ENCODE measurements at places on chromosomes 16 and 17. TPM values are rescaled to one million over a fixed set of nuclear protein-coding genes. Genes with fewer than 3 reads are reported as not detected.
A peak's percentile ranks its signal among the peaks of the same experiment; 100 is the strongest.

DNA sequence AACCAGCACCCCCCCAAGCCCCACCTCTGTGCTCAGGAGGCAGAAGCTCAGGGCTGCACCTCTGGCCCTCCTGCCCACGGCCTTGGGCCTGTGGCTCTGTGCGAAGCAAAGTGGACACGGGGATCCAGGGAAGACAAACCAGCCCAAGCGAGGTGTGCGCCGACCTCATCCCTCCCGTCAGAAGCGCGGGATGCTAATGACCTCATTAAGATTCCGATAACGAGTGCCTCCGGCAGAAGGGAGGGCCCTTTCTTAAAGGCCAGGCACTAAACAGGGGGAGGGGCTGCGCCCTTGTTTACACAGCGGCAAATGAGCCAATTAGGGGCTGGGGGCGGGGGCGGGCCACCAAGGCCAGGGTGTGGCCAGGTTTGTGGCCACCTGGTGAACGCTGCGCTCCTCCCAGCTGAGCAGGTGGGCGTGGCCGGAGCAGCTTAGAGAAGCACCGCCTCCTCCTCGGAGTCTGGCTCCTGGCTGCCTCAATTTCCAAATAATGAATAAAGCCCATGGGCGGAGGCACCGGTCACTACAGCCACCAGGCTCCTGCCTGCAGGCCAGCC lies 3.2 kb downstream of the CBX4 start:
- peaks cover 8% of the 10 kb centered on the region for H3K27me3 ChIP-seq
- DNase-seq: no peak

DNA sequence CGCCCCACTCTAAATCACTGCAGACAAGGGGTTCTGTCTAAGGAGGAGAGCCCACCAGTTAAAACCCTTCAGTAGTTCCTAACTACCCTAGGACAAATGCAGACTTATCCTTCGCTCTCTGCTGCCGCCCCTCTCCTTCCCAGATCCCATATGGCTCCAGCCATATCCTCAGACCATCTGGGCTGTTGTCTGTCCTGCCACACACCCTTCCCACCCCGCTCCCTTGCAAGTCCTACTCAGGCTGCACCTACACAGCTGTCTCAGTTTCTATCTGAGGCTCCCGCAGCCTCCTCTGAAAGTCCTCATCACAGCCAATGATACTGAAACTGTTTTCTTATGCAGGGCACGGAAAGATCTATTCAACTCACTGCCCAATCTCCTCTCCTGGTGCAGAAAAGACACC lies 720 bp upstream of the BCKDK start:
- peaks cover 18% of the 10 kb centered on the region for H3K4me1 ChIP-seq
- H3K36me3 ChIP-seq: peaks cover 34% of the 10 kb centered on the region
- peak overlapping the region; percentile 85 for H3K4me3 ChIP-seq
- DNase-seq: no peak
- H3K27me3 ChIP-seq: no peaks in the 10 kb centered on the region

DNA sequence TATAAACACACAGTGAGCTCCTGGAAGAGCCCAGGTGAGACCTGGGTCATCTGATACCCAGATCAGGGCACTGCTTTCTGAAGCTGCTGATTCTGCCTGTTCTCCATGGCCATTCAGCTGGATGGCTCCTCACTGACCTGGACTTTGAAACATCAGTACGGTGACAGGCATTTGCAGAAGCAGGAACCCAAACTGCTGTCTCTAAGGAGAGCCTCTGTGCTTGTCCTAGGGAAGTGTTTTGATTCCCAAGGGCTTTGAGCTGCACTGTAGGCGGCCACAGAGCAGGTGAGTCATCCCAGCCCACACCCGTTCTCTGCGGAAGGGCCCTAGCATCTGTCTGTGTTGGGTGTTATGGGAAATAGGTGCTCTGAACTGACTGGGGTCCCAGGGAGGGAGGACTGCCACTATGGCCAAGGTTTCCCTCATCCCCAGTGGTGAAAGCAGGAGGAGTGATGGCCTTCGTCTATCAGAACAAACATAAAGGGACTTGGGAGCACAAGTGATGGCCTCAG lies 60.7 kb upstream of the ADCY9 start:
- H3K4me1 ChIP-seq: peaks cover 8% of the 10 kb centered on the region
- H3K36me3 ChIP-seq: no peaks in the 10 kb centered on the region
- H3K27me3 ChIP-seq: peaks cover 2% of the 10 kb centered on the region
- H3K27ac ChIP-seq: no peak overlapping the region
- DNase-seq: no peak
- H3K4me3 ChIP-seq: no peak overlapping the region

DNA sequence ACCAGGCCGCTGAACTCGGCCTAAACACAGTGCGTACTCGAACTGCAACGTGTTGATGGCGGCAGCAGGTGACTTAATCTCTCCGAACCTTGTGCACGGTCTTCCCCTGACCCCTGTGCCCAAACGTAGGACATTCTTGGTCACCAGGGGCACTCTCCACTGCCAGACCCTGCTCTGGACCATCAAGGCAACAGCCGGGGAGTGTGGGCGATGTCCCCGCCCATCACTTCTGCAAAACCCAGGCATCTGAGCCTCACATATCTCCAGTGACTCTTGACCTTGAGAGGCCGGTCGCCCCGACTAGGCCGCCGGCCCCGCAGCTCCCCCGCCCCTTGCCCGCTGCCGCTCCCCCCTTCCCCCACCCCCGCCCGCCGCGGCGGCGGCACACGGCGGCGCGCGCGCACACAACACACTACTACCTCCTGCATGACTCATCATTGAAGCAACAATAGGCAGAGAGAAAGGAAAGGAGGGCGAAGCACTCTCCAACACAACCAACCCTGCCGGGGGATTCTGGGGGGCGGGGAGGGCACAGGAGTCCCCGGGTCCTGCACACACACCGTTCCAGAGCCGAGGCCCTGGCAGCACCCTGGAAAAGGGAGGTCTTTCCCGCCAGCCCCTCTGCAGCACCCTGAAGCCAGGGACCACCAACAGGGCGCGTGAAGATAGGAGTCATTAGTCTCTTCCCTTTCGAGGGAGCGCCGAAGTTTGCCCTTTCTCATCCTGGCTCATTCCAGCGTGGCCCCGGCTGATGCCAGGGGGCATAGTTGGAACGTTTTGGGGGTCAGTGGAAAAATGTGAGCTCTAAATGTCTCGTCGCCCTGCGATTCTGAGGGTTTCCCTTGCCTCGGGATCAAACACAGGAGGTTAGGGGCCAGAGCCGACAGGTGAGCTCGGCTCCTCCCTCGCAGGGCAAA lies 1.9 kb downstream of the MNT start:
- DNase-seq: peak; percentile 46
- no peaks in the 10 kb centered on the region for H3K36me3 ChIP-seq
- peaks cover 39% of the 10 kb centered on the region for H3K4me1 ChIP-seq
- H3K27me3 ChIP-seq: no peaks in the 10 kb centered on the region

DNA sequence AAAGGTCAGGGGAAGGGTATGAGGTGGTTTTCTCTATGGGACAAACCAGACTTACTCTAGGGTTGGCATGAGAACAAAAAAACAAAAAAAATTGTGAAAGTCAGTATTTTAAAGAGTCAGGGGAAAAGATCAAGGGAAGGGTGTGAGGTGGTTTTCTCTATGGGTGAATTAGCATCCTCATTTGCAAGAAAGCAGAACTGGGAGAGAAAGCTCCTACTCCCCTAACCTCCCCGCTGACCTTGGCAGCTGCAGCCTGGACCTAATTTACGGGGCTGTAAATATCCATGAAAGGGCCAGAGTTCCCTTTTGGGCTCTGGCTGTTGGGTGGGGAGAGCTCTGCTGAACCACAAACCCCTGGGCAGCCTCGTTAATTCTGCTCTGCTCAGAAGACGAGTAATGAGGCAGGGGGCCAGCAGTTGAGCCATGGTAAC lies 10.6 kb downstream of the RHBDL3 start:
- no peak overlapping the region for H3K4me3 ChIP-seq
- DNase-seq: no peak
- no peaks in the 10 kb centered on the region for H3K4me1 ChIP-seq

DNA sequence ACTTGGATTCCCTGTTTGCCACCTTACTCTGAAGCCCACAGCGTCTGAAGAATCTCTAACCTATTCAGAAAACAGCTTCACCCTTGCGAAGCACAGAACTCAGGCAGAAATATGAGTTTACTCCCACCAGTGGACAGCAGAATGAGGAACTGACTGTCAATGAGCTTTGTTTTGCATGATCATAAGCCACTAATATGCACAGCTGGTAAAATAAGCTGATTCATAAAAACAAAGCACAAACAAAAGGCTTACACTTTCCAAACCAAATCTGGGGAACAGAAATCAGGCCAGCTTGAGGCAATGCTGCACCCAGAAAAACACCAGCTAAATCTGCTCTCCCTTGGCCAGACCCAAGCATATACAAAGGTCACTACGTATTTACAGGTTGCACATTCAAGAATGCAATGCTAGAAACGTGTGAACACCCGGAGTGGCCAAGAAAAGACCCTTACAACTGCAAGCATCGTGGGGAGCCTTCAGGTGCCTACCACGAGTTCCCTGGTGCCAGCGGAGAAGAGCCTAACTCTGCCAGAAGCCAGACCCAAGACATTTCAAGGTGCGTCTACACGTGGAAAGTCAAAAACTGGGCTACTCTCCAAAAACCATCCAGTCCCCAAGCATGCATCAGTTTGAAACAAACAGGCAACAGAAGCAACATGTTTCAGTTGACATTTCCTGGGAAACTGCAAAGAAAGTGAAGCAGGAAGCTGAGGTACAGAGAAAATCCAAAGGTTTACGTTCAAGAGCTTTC lies 207.1 kb downstream of the ZFHX3 start:
- H3K27ac ChIP-seq: no peak overlapping the region
- no peaks in the 10 kb centered on the region for H3K36me3 ChIP-seq
- peaks cover 29% of the 10 kb centered on the region for H3K4me1 ChIP-seq
- DNase-seq: no peak
- H3K27me3 ChIP-seq: peaks cover 10% of the 10 kb centered on the region

DNA sequence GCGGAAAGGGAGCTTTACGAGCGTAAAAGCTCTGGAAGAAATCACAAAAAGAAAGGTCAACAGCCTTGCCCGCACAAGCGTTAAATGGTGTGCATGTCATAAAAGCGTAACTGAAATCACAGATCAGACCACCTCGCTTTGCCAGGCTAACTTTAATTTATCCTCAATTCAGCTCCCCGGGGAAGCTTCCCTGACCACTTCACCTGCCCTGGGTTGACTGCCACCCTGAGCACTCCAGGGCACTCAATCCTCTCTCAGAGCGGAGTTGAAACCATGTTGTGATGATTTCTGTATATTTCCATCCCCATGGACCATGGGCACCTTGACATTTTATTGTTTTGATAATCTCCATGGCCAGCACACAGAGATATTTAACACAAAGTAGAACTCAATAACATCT lies 16.1 kb upstream of the NAGS start:
- H3K4me3 ChIP-seq: no peak overlapping the region
- H3K27me3 ChIP-seq: peaks cover 41% of the 10 kb centered on the region
- H3K36me3 ChIP-seq: no peaks in the 10 kb centered on the region
- H3K4me1 ChIP-seq: peaks cover 1% of the 10 kb centered on the region
- DNase-seq: no peak
- H3K27ac ChIP-seq: no peak overlapping the region

DNA sequence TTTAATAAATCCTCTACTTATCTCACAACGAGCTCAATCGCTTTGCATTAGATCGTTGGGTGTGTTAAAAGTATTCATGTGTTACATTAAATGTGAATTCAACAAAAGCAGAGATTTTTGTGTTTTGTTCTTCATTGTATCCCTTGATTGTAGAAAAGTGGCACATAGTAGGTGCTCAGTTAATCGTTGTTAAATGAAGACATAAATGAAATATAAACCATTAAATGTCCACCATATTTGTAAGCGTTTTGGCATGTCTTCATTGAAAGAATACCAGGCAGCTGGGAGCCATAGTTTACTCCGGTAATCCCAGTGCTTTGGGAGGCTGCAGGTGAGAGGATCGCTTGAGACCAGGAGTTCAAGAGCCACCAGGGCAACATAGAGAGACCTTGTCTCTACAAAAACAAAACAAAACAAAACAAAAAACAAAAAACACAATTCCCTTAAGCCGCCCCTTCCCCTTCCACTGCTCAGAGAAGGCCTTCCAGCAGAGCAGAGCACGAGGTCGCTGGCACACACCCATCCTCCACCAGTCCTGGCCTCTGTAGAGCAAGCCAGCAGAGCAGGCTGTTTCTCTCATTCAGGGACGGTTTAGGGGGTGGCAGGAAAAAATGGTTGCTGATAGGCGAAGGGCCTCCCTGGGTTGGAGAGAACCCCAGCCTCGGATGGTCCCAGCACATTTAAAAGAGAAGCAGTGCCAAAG lies 673 bp upstream of the CHD9 start:
- no peaks in the 10 kb centered on the region for H3K36me3 ChIP-seq
- no peak for DNase-seq
- H3K4me1 ChIP-seq: peaks cover 44% of the 10 kb centered on the region
- H3K27ac ChIP-seq: peak overlapping the region; percentile 79
- H3K4me3 ChIP-seq: peak overlapping the region; percentile 84
- no peaks in the 10 kb centered on the region for H3K27me3 ChIP-seq

DNA sequence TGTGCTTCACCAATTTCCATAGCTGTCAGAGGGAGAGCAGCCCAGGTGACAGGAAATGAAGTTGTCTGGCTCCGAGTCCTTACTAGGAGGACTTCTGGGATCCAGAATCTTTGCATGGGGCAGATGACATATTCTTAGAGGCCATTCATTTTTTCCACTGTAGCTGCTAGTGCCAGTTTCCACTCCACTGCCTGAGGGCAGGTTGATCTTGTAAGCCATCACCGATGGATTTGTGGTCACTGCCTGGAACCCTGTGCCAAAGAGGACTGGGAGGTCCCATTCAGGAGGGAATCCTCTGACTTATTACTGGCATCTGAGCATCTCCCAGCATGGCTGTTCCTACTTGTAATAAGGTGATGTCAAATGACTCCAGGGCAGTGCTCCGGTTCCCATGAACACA lies 144.1 kb upstream of the KCNJ18 start:
- no peak overlapping the region for H3K4me3 ChIP-seq
- DNase-seq: no peak
- H3K36me3 ChIP-seq: peaks cover 46% of the 10 kb centered on the region
- H3K4me1 ChIP-seq: peaks cover 31% of the 10 kb centered on the region
- H3K27ac ChIP-seq: no peak overlapping the region
- H3K27me3 ChIP-seq: peaks cover 7% of the 10 kb centered on the region

GRCh38 chr16:67396159-67397035 lies 3.1 kb upstream of the TPPP3 start:
- no peaks in the 10 kb centered on the region for H3K36me3 ChIP-seq
- no peak overlapping the region for H3K4me3 ChIP-seq
- no peak for DNase-seq
- H3K27me3 ChIP-seq: peaks cover 34% of the 10 kb centered on the region

GRCh38 chr16:30902029-30902972 lies 5.9 kb downstream of the CTF1 start:
- no peaks in the 10 kb centered on the region for H3K27me3 ChIP-seq
- peak; percentile 60 for DNase-seq
- peaks cover 7% of the 10 kb centered on the region for H3K36me3 ChIP-seq

The CACNG3 gene
- not detected for total RNA-seq

The C17orf100 gene
- 1.5 TPM for total RNA-seq

The TIMP2 gene
- total RNA-seq: 0.71 TPM

The KRTAP1-5 gene
- total RNA-seq: not detected

The ABAT gene
- total RNA-seq: 24.2 TPM

The METRN gene
- 30.0 TPM for total RNA-seq

The PRAC2 gene
- not detected for total RNA-seq

The CACNG5 gene
- not detected for total RNA-seq

The CLEC3A gene
- total RNA-seq: not detected

Data from activated T-helper 2 cell treated with anti-CD3 and anti-CD28 coated beads, Interferon-gamma antibody, Interleukin-2, Interleukin-4, amounts not matched to agents 10 μg/mL and 5 μg/mL and 100 μg/mL, durations not matched to agents 14 hours and 24 hours and 36 hours (primary cell).